ENCODE measurements at places on chromosomes 2 and 18.

GRCh38 chr2:8115966-8116365, 565.9 kb upstream of the ID2 start:
- DNase-seq = no peak

- no peak for DNase-seq
Measured at GRCh38 chr18:57836557-57836956, 33.4 kb upstream of the ATP8B1 start.

DNA sequence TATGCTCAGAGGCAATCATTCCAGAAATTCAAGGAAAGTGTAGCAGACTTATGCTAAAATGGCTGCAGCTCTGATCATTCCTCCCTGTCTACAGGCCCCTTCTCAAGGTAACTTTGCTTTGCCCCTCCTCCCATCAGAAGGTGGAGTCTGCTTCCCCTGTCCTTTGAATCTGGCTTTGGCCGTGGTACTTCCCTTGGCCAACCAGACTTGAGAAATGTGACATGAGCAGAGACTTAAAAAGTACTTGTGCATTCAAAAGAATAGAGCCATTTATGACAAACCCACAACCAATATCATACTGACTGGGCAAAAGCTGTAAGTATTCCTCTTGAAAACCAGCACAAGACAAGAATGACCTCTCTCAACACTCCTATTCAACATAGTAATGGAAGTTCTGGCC, 59.5 kb upstream of the NCKAP5 start:
- DNase-seq = no peak

DNA sequence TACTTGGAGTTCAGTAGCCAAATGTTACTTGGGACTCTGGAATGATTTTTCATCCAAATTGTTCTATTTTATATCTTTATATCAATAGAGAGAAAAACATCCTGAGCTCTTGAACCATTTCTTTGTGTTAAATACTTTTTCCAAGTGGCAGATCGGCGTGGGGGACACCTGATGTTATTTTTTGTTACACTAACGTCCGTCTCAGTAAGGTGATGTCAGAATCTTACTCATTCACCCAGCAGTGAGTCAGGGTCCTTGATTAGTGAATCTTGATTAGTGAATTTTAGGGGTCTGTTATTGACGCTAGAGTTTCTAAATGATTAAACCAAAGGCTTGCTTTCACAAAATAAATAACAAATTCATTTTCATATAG, 1.7 kb downstream of the MIB1 start:
- DNase-seq = no peak

All from neural crest cell (in vitro differentiated cells).